Astrocyte of the spinal cord (primary cell): ENCODE measurements at places on chromosomes 12 and 14.

- DNase-seq: no peak
These were observed 26.0 kb downstream of the MYBPC1 start for GRCh38 chr12:101620762-101621133.

- peak; percentile 59 for DNase-seq
These were observed 38.9 kb downstream of the PPP1R13B start for GRCh38 chr14:103808403-103809001.

DNA sequence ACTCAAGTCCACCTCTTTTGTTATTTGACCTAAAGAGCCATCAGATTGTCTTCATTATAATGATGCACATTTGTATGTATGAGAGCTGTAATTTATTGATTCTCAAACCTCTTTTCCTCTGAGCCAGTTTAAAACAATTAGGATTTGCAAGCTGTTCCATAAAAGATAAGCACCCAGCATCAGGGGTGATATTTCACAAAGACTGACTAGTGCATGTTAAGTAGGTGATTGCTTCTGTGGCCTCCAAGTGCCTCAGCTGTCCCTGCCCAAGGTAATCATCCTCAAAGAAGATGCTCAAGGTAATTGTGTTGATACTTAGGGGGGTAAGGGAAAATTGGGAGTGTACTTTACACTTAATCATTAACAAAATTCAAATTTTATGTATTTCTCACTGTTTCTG, 18.2 kb downstream of the CEP128 start:
- DNase-seq: no peak

DNA sequence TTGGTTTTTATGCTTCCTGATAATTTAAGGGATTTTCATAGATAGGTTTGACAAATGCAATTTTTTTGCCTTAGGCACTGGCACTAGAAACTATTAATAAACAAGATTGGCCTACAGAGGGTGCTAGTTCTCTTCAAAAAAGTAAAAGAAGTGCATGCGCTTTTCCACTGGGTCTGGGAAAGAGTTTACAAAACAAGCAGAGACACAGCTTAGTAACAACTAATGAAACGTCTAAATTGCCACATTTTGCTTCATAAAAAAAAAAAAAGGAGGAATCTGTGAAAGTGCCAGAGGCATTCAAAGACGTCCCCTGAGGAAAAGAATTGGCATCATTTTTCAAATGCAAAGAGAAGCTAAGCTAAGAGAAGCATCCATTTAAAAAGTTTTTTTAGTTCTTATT, 58.3 kb upstream of the EEA1 start:
- DNase-seq: peak; percentile 82

GRCh38 chr14:102507081-102507856, 2.3 kb downstream of the ANKRD9 start:
- DNase-seq: no peak

GRCh38 chr14:102200690-102201352, 61.1 kb downstream of the WDR20 start:
- no peak for DNase-seq

DNA sequence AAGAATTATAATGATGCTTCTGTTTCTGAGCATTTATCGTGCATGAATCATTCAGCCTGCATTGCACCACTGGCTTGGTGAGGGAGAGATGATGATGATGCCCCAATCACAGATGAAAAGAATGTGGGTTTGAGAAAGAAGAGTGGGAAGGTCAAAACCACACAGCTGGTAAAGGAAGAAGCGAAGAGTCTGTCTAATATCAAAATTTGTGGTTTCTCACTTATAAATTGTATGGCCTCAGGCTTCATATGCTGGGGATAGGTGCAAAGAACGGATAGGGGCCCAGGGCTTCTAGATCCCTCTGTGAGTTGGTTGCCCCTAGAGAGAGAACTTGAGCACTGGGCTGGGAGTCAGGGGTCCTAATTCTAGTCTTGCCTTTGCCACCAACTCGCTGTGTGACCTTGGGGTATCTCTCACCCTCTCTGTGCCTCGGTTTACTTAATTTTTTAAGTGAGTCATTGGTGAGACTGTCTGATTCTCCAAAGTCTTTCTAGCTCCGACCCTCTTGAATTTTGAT, 2.2 kb downstream of the OASL start:
- peak; percentile 29 for DNase-seq

DNA sequence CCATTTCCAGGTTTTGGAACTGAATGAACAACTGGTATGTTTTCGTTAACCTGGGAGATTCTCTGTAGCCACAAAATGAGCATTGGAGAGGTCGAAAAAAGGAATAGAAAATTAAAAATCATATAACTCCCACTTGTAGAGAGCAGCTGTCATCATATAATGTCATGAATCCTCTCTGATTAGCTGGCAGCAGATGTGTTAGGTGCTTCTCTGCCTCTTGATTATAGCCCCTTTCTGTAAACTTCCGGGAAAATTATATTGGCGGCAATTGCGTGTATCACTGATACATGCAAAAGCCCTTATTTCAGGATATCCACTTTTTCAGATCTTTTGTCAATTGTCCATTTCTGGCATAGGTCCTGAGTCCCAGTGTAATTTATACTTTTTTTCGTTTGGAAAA, 31.7 kb downstream of the FGD4 start:
- DNase-seq: no peak

- no peak for DNase-seq
These were observed 942 bp downstream of the SYT1 start for GRCh38 chr12:78865516-78865915.

- DNase-seq: peak; percentile 8
These were observed 189.1 kb downstream of the BMP4 start for GRCh38 chr14:53767566-53767965.

DNA sequence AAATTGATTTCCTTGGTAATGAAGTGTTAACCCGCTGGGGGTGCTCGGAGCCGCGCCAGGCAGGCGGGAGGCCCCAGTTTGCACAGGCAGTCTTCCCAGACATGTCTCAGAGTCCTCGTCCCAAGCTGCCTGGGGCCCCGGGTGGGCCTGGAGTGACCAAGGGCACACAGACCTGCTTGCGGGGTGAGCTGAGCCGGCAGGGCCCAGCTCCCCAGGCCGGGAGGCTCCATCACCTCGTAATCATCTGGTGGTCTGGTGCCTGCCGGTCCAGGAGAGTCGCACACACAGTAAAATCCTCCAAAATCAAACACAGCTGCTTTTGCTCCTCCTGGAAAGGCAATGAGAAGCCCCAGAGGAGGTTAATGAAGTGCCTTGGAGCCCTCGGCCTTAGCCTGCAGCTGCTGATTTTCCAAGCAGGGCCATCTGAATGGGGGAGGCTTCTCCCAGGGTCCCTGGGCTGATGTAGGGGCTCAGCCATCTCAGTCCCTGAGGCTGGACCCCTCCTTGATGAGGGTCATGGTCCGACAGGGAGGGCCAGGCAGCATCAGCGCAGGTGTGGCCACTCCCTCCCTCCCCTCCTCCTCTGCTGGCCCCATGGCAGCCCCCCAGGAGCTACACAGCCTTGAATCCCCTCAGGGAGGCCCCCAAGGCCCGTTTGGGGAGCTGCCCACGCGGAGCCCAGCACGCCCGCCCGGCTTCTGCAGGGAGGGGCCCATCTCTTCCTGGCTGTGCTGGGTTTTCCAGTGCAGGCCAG, 39.4 kb upstream of the FBRSL1 start:
- DNase-seq: no peak

- DNase-seq: peak; percentile 86
These were observed 232.1 kb downstream of the CACNA1C start for GRCh38 chr12:2284857-2285256.

GRCh38 chr12:87922736-87923135, 106.5 kb downstream of the C12orf50 start:
- DNase-seq: no peak

- no peak for DNase-seq
These were observed 48.1 kb downstream of the VWF start for GRCh38 chr12:6076346-6076745.

GRCh38 chr12:120489018-120489417, 6.9 kb upstream of the DYNLL1 start:
- DNase-seq: no peak

GRCh38 chr14:85180876-85181275, 349.1 kb upstream of the FLRT2 start:
- no peak for DNase-seq

DNA sequence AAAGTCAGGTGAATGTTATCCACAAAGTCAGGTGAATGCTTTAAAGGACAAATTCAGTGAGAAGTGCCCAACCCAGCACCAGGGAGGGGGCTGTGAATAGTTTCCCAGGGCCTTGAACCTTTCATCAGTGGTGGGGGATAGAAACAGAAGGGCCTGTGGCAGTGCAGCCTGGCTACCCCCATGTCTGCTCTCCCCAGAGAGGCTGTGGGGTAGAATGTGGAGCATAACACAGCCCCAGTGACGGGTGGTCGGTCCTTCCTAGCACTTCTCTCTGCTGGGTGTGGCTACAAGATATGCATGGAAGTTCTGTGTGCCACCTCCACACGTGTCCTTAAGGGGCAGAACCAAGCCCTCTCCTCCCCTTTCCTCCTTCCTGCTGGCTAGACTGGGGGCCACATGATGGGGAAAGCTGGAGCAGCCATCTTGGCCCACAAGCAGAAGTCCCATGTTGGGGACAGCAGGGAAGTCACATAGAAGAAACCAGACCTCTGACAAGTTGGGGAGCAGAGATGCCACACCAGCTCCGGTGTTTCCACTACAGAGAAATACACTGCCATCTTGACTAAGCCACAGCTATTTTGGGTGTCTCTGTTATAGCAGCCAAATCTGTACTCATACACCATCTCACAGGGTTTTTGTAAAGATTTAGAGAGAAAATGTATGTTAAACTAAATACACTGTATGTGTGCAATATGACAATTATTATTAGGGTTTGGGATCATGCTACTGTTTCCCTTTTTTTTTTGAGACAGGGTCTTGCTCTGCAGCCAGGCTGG, 17.0 kb downstream of the RITA1 start:
- DNase-seq: no peak

DNA sequence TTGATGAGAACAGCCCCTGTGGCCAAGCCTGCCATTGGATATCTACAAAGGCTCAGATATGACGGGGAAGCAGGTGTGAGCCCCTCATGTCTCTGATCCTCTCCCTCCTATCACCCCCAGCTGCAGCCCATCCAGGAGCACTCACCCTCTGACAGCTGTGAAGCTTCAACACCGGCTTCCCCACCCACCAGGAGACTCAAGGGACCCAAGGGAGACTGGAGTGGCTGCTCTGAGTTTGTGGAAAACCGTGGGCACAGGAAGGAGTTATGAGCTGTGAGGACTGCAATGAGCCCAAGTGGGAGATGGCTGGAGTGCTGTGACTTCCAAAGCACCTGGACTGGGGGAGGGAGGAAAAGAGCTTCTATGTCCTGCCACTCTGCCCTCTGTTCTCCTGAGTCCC, 7.9 kb downstream of the IFI27L2 start:
- no peak for DNase-seq

DNA sequence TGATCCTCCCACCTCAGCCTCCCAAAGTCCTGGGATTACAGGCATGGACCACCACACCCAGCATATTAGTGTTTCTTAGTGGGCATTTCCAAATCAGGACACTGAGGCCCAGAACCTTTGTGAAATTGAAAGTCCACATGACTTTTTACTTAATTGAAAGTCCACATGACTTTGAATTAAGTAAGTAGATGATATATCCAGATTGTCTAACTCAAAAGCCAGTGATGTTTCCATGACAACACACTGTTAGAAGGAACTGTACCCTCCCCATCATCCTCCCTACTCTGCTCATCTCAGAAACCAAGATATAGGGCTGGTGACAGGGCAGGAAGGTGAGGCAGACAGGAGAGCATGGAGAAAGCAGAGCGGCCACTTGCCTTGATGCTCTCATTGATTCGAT, 7.2 kb downstream of the MYO1A start:
- DNase-seq: no peak

- no peak for DNase-seq
These were observed 142.0 kb downstream of the SEC23A start for GRCh38 chr14:38960946-38961531.

DNA sequence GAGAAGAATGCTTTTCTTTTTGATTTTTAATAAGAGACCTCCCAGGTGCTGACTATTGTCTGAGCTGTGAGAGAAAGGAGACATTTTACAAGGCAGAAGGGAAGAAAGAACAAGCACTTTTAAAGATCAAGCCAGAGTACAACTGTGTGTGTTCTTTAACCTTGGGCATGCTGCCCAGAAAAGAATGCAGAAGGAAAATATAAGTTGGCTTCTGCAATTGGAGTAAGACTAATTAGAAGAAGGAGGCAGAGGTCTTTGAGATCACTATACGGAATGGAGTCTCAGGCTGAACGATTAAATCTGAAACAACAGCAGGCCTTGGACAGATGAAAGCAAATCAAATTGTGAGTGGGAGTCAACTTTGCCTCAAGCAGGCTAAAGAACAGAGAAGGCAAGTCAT, 230.5 kb downstream of the ATP23 start:
- DNase-seq: peak; percentile 63

DNA sequence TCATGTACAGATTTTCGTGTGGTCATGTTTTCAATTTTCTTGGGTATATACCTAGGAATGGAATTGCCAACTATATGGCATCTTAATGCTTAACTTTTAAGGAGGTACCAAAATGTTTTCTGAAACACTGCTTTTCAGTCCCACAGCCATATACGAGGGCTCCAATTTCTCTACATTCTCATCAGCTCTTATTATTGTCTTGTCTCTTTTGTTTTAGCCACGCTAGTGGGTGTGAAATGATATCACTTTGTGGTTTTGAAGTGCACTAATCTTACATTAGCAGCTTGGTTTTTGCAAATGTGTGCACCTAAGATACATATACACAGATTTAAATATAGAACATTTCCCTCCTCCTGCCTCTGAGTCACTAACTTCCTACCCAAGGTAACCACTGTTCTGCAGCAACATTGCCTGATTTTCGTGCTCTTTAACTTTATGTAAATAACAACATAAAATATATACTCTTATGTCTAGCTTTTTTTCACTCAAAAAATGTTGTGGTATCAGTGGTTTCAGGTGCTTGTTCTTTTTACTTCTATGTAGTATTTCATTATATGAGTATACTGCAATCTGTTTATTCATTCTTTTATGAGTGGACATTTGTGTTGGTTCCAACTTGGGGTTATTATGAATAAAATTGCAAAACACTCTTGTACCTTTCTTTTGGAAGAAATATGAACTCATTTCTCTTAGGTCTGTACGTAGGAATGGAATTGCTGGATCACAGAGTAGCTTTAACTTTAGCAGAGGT, 73.1 kb downstream of the ZFP36L1 start:
- no peak for DNase-seq

DNA sequence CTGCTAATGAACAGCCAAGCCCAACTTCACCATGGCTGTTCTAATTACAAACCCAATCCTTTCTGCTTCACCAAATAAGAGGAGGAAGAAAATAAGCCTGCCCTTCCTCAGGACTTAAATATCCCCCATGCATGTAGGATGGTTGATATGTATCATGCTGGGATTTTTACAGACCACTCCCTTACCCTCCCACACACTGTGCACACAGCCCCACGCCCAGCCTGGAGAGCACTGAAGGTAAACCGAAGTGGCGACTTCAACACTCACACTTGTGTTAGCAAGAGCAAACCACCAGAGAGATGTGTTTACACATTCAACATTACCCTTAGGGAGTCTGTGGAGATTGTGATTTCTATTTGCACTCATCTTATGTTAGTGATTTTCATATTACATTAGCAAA, 241.2 kb downstream of the EGLN3 start:
- no peak for DNase-seq
